ENCODE measurements at places on chromosomes 7 and 10.

DNA sequence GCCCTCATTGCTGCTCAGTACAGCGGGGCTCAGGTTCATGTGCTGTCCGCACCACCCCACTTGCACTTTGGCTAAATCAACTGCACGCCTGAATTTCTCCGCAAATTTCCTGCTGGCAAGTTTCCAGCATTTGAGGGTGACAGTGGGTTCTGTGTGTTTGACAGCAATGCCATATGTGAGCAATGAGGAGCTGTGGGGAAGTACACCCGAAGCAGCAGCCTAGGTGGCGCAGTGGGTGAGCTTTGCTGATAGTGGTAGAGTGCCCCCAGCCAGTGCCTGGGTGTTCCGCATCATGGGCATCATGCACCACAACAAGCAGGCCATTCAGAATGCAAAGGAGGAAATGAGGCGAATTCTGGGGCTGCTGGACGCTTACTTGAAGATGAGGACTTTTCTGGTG is 103.9 kb upstream of the POT1 start:
- DNase-seq = no peak

DNA sequence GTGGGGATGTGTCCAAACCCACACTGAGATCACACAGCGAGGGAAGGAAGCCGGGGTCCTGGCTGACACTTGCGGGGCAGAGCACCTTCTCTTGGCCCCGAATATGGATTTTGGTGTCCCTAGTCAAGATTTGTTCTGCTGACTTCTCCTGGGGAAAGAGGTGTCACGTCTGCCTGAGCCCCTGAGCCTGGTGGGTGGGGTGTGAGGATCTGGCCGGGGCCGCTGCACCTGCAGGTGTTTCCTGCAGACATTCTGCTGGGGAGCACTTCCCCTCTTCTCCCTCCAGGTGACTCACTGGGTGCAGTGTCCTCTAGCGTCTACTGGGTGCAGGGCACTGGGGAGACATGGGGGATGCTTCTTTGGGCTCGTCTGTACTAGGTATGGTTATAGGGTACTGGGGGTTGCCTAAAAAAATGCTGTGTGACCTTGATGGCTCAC is 99.2 kb downstream of the GRK5 start:
- no peak for DNase-seq

DNA sequence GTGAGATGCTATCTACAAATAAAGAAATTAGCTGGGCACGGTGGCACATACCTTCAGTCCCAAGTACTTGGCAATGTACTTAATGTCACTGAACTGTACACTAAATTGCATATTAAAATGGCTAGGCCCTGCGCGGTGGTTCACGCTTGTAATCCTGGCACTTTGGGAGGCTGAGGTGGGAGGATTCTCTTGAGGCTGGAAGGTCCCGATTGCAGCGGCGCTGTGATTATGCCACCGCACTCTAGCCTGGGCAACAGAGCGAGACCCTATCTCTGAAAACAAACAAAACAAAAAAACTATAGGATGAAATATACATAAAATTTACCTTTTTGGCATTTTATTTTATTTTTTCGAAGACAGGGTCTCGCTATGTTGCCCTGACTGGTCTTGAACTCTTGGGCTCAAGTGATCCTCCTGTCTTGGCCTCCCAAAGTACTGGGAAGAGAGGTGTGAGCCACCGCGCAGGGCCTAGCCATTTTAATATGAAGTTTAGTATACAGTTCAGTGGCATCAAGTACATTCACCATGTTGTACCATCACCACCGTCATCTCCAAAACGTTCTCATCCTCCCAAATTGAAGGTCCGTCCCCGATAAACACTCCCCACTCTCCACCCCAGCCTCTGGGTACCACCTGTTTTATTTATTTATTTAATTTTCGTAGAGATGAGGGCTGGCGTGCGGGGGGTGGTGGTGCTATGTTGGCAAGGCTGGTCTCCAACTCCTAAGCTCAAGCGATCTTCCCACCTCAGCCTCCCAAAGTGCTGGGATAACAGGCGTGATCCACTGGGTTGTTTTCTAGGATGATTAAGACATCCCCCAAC is 1.3 kb upstream of the EIF3B start:
- no peak for DNase-seq

DNA sequence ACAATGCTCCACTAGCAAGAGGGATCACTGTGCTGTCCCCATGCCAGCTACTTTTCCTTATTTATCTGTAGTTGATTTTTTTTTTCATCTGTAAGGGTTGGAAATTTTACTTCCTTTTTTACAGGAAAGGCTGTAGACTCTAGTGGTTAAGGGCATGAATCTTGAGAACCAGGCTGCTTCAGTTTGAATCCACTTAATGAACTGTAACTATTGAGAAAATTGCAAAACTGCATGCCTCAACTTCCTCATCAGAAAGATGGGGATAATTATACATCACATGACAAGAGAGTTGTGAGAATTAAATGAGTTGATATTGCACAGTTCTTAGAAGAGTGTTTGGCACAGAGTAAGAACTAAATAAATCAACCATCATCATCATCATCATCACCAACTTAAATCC is 106.4 kb upstream of the GSDME start:
- no peak for DNase-seq

- DNase-seq = no peak
These were observed 163.1 kb downstream of the UBE2H start for GRCh38 chr7:129789652-129790051.

DNA sequence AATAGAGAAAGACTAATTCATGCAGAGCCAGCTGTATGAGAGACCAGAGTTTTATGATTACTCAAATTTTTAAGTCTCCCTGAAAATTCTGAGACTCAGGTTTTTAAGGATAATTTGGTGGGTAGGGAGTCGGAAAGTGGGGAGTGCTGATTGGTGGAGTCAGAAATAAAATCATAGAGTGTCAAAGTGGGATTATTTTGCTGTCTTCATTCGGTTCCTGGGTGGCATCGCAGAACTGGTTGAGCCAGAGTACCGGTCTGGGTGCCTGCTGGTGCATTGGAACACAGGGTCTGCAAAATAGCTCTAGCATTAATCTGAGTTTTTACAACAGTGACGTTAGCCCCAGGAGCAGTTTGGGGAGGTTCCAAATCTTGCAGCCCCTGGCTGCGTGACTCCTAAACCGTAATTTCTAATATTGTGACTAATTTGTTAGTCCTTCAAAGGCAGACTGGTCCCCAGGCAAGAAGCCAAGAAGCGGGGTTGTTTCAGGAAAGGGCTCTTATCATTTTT is 32.4 kb downstream of the GPRIN2 start:
- no peak for DNase-seq

DNA sequence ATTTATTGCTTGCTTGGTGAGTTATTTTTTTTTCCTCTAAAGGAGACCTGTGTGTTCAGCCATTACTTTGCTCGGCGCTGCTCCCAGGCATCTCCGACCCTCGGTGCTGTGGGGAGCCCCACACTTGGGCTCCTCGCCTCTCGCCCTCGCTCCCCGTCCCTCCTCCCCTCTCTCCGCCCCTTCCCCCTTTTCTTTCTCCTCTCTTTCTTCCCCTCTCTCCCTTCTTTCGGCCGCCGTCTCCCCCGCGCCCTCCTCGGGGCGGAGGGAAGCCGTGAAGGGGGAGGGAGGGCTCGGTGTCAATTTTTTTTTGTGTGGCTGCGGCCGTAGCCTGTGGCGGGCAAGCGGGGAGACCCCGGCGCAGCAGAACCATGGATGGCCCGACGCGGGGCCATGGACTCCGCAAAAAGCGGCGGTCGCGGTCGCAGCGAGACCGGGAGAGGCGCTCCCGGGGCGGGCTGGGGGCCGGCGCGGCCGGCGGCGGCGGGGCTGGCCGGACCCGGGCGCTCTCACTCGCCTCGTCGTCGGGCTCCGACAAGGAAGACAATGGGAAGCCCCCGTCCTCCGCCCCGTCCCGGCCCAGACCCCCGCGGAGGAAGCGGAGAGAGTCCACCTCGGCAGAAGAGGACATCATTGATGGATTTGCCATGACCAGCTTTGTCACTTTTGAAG is 1.1 kb downstream of the AUTS2 start:
- no peak for DNase-seq

GRCh38 chr7:23469150-23469960 is 936 bp downstream of the IGF2BP3 start:
- DNase-seq = no peak

DNA sequence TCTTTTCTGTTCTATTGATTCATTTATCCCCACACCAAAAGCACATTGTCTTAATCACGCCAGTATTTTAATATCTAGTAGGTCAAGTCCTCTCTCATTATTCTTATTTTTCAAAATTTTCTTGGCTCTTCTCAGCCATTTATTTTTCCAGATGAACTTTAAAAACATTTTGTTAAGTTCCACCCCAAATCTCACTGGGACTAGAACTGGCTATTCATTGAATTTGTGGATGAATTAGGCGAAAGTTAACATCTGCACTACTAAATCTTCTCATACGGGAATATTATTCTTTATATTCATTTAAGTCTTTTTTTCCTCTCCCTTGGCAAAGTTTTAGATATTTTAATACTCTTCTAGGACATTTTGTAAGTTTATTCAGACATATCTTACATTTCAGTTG is 295.2 kb upstream of the MGMT start:
- DNase-seq = no peak

- DNase-seq = no peak
These were observed 10.4 kb downstream of the CHST3 start for GRCh38 chr10:71974489-71975021.

DNA sequence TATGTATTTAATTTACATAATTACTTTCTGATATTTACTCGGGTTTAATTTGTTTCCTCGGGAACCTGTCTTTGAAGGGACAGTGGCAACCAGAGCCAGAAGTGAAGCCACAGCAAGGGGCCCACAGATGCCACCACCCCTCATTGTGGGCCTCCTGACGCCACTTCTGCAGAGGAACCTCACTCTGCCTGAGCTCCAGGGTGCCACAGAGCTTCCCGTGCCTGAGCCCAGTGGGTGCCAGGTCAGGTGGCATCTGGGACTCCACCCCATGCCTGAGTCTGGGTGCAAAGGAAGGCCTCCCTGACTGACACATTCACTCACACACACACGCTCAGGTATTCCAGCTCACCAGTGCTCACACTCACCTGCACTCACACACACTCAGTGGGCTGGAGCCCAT is 213.7 kb downstream of the GRID1 start:
- no peak for DNase-seq

GRCh38 chr10:22226599-22226998 is 8.8 kb upstream of the EBLN1 start:
- DNase-seq = no peak

DNA sequence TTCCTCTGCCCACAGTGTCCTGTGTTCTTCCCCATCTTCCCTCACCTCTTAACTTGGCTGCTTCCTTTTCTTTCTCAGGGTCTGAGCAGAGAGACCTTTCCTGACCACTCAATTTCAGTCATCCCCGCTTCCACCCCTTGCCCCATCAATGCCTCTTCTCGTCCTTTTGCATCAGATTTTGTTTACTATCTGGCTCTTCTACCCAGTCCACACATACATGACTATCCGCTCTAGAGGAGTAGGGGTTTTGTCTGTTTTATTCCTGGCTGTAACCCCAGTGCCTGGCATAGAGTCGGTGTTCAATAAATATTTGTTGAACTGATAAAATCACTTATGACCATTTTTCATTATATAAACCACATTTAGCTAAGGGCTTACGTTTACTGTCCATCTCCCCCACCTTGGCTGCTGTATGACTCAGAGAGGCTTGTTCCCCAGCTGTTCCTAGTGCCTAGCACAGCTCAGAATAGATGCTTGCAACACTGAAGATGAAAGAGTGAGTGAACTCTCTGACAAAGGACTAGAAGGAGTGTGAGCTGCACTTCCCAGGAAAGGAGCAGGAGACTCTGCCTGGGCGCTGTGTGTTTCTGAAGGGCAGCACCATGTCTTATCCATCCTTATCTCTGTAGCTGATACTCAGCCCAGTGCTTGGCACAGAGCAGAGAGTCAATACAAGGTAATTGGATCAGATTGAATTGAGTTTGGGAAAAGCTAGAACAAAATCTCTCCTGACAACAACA is 21.9 kb downstream of the ARID5B start:
- no peak for DNase-seq

DNA sequence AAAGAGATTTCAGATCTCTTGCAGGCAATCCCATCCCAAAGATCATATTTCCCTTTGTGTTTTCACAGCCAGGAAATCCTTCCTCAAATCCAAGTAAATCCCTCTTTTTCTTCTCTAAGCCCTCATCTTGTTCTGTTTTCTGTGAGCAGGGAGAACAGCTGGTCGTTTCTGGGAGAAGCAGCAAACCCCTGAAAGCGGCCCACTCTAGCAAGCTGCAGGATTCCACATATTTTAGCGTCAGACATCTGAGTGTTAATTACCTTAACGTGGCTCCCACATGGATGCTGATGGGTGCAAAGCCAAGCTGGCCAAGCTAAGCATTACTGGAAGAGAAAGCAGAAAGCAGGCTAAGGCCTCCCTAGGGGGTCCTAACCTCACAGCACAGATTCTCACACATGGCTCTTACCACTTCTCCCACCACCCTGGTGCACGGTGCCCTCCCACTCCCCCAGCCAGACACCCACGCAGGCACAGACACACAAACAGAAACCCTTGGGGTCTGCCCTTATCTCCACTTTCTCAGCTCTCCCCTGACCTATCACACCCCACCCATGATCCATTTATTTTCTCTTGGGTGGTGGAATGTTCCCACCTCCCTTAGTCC is 551.0 kb upstream of the AUTS2 start:
- DNase-seq = no peak

DNA sequence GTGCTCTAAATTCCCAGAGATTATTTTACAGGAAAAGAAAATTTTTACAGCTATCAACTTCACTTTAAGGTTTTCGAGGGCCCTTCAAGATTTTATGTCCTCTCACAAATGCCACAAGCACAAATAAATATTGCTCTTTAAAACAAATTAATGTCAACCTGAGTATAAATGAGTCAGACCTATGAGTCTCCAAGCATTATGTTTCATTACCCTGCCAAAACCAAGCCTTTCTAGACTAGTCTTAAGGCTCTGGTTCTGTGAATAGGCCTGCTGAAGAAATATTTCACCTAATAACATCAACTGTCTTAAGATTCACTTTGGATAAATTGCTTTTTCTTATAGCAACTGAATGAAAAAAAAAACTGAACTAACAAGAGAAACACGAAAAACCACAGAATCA is 153.0 kb downstream of the PDE1C start:
- no peak for DNase-seq

GRCh38 chr10:63692220-63692896 is 171.2 kb downstream of the REEP3 start:
- no peak for DNase-seq
